Heart right ventricle (tissue), 16 donors: ENCODE measurements at places on chromosomes 7 and 10.

GRCh38 chr7:11346302-11346701 lies 372.6 kb downstream of the PHF14 start:
- no peak for DNase-seq

GRCh38 chr10:76993213-76993612 lies 644.4 kb downstream of the KCNMA1 start:
- no peak for DNase-seq

DNA sequence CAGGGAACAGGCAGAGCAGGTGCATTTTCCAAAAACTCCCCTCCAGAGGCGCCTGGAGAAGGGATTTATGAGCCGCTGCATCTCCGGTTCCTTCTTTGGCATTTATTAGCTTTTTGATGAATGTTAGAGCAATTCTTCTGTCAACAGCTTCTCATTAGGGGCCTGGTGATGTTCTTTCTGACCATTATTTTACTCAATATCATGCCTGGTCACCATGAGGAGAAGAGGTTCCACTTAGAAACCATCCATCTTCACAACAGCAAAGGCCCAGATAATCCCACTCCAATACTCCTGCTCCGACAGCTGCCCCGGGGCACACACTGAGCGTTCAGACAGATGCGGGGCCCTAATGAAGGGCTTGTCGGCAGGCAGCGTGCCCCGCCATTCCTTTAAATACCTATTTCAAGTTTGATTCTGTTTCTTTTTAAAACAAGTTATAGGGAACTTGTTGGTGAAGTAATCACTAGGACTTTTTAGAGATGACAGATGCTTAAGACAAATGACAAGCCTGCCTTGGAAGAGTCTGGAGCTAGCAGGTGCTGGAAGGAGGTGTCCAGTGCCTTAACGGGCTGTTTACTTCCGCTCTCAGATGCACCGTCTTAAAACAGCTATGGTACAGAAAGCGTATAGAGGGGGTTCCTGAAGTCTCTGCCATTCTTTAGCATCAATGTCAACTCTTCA lies 31.7 kb downstream of the ECHDC3 start:
- no peak for DNase-seq

DNA sequence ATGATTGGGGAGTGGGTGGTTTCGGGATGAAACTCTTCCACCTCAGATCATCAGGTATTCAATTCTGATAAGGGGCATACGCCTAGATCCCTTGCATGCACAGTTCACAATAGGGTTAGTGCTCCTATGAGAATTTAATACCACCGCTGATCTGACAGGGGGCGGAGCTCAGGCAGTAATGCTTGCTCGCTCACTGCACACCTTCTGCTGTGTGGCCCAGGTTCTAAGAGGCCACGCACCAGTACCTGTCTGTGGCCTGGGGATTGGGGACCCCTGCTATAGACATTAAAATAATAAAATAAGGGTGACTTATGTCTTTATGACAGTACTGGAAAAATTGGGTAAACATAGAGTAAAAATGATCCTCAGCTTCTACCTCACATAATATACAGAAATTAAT lies 66.1 kb downstream of the SAMD9 start:
- DNase-seq = no peak

GRCh38 chr10:12980713-12981306 lies 20.7 kb downstream of the CCDC3 start:
- no peak for DNase-seq

DNA sequence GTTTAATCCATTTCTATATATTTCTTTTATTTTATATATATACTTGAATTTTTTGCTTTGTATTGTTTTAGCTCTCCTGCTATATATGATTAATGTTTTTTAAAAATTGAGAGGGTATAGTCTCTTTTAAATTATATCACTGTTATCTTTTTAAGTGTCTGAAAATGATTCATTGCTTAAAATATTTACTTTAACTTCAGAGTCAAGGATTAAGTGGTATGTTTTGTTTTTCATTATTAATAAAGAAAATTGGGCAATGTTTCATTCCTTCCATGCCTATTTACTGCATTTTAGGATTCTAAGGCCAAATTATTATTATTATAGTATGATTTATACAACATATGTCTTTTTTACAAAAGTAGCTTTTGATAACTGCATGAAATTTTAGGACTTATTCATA lies 67.2 kb upstream of the THSD7A start:
- no peak for DNase-seq

- no peak for DNase-seq
These were observed 202.4 kb upstream of the HABP2 start for GRCh38 chr10:113350311-113351040.

- no peak for DNase-seq
These were observed 20.6 kb upstream of the ARHGAP12 start for GRCh38 chr10:31949266-31949665.

DNA sequence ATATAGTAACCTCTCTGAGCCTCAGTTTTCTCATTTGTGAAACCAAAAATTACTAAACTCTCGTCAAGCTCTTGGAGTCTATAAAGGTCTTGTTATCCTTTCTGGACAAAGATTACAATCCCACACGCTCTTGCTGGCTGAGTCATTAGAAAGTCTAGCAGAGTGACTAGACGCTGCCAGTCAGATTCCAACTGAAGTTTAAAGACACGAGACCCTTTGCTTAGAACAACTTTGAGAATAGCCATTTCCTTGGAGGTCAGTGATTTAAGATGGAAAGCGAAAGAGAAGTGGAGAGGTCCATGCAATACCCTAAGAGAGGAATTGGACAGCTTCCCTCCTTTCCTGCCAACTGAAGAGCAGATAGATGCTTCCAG lies 119.5 kb downstream of the APBB1IP start:
- no peak for DNase-seq
